ENCODE measurements at places on chromosomes 2 and 18.

GRCh38 chr2:143745060-143745459 is 615.8 kb downstream of the ARHGAP15 start:
- DNase-seq = peak; percentile 35

DNA sequence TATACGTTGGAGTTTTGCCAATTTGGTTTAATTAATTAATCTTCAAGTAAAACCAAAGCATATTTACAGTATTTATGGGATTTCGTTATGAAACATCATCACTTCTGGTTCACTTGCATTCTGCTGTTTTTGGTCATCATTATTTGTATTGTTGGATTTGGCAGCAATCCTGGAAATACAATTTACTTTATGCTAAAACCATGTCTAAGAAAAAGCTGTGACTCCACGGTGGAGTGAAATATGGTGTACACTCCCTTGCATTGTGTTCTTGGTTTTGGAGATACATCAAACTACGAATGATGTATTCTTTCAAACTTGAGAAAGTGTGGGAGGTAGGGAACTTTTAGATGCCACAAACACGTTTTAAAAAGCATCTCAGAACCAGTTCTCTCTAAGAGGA is 106.4 kb downstream of the CTAGE1 start:
- DNase-seq = no peak

GRCh38 chr2:44612276-44612675 is 250.5 kb downstream of the CAMKMT start:
- no peak for DNase-seq

- DNase-seq = no peak
These were observed 20.1 kb downstream of the IL1RL1 start for GRCh38 chr2:102331311-102331980.

- peak; percentile 57 for DNase-seq
These were observed 1.3 kb downstream of the CIAO1 start for GRCh38 chr2:96267159-96267971.
